ENCODE measurements at places on chromosomes 3 and 15.
A peak's percentile ranks its signal among the peaks of the same experiment; 100 is the strongest.

GRCh38 chr15:23897531-23897930 lies 210.4 kb upstream of the NDN start:
- DNase-seq = no peak

DNA sequence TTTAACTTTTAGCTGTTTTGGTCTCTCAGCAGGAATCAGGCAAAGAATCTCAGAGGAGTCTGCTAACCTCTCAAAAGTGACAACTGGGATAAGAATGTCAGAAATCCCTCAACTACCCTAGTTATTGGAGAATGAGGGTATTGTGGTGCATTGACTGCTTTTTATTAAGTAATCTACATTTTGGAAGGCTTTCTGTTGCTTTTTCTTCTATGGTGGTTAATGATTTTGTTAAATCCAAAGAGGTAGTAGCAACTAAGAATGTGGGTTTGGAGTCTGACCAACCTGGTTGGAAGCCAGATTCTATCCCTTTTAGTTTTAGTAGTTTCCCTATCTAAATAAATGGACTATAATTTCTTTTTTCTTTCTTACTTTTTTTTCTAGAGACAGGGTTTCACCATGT lies 94.7 kb upstream of the RNF7 start:
- DNase-seq = no peak

DNA sequence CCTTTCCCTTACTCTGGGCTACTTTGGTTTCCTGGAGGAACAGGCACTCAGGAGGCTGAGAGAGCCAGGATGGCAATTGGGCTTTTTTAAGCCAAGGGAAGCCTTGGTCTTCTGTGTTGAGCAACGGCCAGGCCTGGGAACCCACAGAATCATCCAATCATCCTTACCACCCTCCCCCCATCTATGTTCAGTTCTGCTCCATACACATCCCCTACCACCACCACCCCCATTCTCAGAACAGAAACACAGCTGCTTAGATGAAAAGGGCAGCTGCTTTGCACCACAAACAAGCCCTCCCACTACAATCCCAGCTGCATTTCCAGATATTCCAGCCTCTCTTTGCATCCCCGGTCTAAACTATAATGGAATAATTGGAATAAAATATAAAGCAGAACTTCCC lies 21.0 kb downstream of the SEMA5B start:
- DNase-seq = no peak

DNA sequence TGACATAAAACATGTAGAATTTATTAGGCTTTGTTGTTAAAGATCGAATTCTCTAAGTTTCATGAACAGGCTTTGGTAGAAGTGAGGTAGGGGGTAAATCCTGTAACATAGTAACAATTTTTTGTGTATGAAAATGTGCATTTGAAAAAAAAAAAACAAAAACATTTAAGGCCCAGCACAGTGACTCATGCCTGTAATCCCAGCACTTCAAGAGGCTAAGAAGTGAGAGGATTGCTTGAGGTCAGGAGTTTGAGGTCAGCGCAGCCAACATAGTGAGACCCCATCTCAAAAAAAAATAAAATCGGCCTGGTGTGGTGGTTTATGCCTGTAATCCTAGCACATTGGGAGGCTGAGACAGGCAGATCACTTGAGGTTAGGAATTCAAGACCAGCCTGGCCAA lies 26.8 kb upstream of the PPP4R2 start:
- peak; percentile 53 for DNase-seq

- no peak for DNase-seq
These were observed 737.9 kb upstream of the BCHE start for GRCh38 chr3:166575161-166575560.

DNA sequence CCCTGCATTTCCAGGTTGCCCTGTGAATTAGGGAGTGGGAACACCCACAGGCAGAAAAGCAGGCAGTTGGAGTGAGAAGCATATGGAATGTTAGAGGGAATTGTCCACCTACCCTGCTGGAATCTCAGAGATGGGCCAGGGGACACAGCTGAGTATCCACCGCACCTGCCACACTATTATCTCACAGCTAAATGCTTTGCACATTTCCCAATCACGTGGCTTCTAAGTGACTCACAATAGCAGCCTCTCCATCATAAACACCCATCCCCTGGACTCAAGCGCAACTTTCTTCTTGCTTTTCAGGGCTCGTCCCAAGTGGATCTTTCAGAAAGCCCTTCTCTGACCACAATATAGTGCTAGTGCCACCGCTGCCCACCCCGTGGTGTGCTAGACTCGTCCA lies 389.0 kb upstream of the LMCD1 start:
- no peak for DNase-seq

DNA sequence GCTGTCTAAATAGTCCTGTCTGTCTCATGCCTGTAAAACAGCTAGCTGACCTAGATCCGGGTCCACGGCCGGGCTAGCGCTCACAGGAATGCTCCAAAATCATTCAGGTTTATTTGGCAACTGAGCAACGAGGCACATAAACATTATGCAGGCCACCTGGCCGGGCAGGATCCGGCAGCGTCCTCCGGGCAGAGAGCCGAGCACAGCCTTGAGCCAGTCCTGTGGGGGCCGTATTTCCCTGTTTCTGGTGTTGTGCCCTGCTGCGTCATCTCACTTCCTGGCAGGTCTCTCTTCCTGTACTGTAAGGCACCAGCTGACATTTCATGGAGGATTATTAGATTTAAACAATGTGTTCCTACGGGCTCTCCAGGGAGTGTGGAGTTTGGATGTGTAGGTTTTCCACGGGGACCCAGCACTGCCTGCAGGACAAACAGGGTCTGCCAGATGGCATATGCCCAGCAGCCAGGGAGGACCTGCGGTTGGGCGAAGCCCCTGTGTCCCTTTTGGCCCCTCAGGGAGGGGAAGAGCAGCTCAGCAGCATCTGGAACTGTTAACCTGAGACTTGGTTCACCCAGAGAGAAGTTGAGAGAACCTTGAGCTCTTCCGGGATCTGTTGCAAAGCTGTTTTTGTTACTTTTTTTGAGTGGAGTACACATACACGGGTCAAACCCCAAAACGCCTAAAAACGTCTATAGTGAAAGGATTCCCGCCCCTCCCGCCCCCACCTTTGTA lies 16.6 kb upstream of the LRRK1 start:
- no peak for DNase-seq

All from mesenchymal stem cell (in vitro differentiated cells and primary cell).